ENCODE measurements at places on chromosomes 1 and 21.

- DNase-seq, result no peak
Observed at GRCh38 chr1:39409055-39409816, 82.2 kb upstream of the BMP8A start.

DNA sequence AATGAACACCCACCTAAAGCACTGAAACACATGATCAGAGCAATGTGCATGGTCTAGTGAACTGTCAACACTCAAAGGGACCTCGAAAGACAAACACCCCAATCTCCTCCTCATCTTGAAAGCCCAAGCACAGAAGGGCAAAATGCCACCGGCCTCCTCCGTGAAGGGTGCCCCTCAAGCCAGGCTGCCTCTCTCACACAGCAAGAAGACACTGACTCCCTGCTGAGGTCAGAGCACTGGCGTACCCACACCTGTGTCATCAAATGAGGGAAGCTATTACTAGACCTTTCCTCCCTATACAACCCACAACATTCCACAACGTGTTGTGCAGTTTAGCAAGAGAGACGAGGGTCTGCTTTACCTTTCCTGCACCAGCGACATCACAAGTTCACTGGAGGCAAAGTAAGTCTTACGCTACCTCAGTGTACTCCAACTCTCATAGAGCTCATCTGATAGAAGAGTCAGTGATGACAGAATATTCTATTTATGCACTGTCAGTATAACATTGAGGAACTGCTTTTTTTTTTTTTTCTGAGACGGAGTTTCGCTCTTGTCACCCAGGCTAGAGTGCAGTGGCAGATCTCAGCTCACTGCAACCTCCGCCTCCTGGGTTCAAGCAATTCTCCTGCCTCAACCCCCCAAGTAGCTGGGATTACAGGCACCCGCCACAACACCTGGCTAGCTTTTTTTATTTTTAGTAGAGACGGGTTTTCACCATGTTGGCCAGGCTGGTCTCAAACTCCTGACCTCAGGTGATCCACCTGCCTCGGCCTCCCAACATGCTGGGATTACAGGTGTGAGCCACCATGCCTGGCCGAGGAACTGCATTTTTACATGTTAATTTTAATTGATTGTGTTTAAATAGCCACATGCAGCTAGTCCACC is 3.3 kb downstream of the SH3BP5L start:
- DNase-seq, result no peak

GRCh38 chr21:45893740-45894449 is 87.7 kb upstream of the COL6A1 start:
- no peak for DNase-seq

- DNase-seq, result no peak
Observed at GRCh38 chr1:23759277-23759676, 16.0 kb downstream of the ELOA start.

GRCh38 chr1:153616917-153617311 is 789 bp upstream of the S100A14 start:
- no peak for DNase-seq

- no peak for DNase-seq
Observed at GRCh38 chr1:158146165-158146564, 34.5 kb upstream of the CD1D start.

GRCh38 chr1:50959303-50959912 is 659 bp downstream of the FAF1 start:
- no peak for DNase-seq

DNA sequence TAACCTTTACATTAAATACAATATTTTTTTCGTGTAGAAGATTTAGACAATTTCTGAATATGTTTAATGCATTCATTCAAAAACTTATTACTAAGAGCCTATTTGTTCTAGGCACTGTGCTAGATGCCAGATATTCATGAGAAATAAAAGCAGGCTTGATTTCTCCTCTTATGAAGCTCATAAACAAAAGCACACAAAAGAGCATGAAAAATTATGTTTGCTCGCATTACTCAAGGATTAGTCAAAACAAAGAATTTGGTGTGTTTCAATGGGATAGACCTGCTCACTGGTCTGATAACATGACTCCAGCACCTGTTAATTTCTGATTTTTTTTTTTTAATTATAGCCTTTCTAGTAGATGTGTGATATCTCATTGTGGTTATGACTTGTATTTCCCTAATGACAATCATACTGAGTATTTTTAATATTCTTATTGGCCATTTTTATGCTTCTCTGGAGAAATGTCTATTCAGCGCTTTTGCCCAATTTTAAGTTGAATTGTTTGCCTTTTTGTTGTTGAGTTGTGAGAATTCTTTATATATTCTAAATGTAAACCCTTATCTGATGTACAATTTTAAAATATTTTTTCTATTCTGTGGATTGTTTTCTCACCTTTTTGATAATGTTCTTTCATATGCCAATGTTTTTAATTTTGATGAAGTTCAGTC is 382.3 kb upstream of the ADGRL4 start:
- no peak for DNase-seq

- DNase-seq, result no peak
Observed at GRCh38 chr1:37108596-37109188, 74.4 kb upstream of the GRIK3 start.

GRCh38 chr1:43484367-43484766 is 30.6 kb upstream of the HYI start:
- no peak for DNase-seq

DNA sequence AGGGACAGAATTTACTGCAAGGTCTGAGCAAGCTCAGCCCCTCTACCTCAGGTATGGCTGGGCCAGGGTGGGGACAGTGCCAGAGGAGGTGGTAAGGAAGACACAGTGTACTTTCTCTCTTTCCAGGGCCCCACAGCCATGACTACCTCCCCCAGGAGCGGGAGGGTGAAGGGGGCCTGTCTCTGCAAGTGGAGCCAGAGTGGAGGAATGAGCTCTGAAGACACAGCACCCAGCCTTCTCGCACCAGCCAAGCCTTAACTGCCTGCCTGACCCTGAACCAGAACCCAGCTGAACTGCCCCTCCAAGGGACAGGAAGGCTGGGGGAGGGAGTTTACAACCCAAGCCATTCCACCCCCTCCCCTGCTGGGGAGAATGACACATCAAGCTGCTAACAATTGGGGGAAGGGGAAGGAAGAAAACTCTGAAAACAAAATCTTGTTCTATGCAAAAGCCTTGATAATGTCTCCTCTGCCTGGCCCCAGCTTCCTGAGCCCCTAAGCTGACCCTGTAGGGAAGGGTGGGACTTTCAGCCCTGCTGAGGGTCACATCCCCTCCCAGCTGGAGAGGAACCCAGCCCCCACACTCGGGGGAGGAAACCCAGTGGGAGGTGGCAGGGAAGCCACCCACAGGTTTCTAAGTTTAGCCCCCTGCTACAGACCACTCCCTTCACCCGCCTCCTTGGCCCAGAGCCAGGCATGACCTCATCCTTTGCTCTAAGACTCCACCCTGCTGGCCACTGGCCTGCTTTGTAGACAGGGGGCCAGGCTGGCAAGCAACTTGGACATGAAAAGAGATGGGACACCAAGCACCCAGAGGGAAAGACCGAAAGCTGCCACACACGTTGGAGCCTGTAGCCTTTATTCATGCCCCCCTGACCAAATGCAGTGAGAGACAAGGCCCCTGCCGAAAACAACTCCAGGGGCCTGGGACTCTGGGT is 6.4 kb downstream of the RHOC start:
- peak; percentile 43 for DNase-seq

GRCh38 chr1:224435318-224435763 is 744 bp upstream of the WDR26 start:
- DNase-seq, result no peak

DNA sequence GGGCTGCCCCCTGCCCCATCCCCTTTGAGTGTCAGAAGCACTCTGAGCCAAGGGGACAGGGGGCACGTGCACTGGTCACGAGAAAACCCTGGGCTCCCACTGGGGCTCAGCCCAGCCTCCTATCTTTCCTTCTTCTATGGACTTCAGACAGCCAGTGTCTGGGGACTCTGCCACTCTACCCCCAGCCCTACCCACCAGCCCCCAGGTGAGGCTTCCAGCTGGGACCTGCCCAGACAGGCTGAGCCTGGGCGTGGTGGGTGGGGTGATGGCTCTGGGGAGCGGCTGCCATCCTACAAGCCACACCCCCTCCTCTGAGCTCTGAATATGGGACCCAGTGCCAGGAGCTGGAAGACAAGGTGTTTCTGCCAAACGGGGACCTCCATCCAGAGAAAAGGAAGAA is 8.0 kb upstream of the SFN start:
- no peak for DNase-seq

GRCh38 chr1:59016390-59016789 is 232.5 kb upstream of the JUN start:
- no peak for DNase-seq

GRCh38 chr1:31502926-31503511 is 73.3 kb upstream of the TINAGL1 start:
- DNase-seq, result no peak

DNA sequence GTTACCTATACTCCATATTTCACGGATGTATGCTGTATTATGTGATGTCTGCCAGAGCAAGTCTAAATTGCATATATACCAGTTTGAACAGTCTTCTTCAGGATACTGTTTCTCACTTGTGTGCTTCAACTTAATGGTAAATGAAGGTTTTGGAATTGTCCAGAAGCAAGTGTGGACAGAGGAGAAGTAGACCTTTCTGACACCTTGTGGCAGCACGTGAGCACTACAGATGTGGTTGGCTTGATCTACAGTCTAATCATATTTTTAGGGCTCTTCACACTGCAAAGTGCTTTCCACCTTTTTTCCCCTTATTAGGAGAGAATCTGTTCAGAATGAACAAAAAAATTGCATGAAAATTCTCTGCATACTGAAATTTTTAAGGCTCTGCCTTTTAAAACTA is 10.9 kb downstream of the MORC3 start:
- DNase-seq, result no peak

DNA sequence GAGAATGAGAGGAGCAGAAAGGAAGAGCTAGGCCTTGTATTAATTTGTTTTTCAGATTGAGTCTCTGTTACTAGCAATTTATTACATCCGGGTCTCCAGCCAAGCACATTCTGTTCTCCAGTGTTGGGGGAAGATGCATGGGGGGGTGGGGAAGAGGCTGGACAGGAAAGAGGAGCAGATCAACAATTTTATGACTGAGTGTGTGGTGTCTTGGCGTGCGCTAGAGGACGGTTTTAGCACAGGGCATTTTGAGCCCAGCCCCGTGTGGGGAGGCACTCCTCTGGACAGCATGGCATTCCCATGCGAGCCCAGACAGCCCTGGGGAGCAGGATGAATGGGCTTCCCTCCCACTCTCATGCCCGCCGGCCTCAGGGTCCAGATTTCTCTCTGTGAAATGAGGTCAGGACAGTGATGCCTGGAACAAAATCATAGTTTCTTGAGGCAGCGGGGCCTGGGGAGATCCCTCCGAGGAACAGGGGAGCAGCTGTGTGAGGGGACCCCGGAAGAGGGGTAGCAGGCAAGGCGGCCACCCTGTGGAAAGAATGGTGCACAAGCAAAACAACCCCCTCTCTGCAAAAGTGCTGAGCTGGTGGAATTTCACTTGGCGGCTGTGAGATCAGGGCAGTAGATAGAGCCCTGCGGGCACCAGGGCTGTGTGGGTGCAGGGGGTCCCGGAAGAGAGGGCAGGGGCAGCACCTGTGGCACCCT is 16.3 kb downstream of the SOX13 start:
- DNase-seq, result no peak

- no peak for DNase-seq
Observed at GRCh38 chr1:187527346-187527745, 698.6 kb downstream of the PLA2G4A start.

- DNase-seq, result no peak
Observed at GRCh38 chr1:186239171-186239570, 135.9 kb downstream of the TPR start.

DNA sequence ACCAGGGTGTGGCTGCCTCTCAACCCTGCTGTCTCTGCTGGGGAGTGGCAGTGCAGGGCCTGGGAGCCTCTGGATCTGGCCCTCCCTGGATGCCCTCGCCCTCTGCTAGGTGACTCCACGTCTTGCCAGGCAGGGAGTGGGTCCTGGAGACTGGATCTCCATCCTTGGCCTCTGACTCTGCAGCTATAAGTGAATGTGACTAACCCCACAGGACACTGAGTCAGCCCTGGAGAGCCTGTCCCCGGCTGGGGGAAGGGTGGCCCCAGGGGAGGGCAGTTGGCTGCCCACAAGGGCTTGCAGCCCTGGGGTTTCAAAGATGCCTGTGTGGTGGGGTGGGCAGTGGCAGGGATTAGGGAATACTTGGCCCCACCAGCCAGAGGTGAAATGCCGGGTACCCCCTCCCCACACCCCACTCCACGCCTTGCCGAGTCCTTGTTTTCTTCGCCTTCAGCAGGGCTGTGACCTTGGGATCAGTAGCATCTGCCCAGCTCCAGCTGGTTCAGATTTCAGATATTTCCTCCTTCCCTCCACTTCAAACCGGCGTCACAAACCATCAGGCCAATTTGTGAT is 1.9 kb upstream of the MYBPH start:
- DNase-seq, result no peak

- DNase-seq, result no peak
Observed at GRCh38 chr1:155170101-155170785, 2.9 kb downstream of the KRTCAP2 start.

DNA sequence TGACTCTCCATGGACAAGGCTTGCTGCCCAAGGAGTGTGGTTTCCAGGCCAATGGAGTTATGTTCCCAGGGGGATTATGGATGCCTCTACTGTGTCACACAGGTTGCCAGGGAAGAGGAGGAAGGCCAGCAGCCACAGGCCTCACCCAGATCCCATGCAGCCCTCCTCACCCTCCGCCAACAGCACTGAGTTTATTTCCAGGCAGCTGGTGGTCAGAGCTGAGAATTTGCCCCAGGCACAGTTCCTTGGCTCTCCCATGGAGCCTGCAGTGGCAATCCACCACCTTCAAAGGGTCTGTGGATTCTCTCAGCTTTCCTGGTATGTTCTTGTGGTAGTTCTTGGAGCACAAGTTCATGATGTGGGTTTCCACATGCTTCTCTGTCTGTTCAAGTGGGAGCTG is 79.2 kb downstream of the NTNG1 start:
- no peak for DNase-seq

DNA sequence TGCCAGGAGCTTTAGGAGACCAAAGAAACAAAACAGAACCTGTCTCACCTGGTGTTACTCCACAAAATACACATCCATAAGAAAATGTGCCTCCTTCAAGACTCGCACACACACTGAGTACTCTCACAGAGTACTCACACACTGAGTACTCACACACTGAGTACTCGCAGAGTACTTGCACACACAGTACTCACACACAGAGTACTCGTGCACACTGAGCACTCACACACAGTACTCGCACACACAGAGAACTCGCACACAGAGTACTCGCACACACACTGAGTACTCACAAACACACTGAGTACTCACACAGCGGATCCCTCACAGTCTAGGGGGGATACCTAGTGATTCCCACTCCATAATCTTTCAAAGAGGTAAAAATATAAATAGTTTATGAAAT is 40.3 kb downstream of the PCSK9 start:
- DNase-seq, result no peak

GRCh38 chr1:96474985-96475743 is 246.4 kb upstream of the PTBP2 start:
- DNase-seq, result no peak

DNA sequence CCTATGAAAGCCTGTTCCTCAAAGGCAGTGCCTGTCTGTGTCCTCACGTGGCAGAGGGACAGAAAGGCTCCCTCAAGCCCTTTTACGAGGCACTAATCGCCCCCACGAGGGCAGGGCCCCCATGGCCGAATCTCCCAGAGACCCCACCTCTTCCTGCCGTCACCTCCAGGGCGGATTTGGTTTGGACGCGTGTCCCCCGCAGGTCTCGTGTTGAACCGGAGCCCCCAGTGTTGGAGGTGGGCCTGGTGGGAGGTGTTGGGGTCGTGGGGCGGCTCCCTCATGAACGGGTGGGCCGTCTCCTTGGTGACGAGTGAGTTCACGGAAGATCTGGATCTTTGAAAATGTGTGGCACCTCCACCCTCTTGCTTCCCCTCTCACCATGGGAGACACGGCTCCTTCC is 27.6 kb downstream of the CFAP74 start:
- DNase-seq, result no peak

All from cortex of kidney (tissue), 1 donor.